ENCODE measurements at places on chromosomes 12 and 14.
A peak's percentile ranks its signal among the peaks of the same experiment; 100 is the strongest.

DNA sequence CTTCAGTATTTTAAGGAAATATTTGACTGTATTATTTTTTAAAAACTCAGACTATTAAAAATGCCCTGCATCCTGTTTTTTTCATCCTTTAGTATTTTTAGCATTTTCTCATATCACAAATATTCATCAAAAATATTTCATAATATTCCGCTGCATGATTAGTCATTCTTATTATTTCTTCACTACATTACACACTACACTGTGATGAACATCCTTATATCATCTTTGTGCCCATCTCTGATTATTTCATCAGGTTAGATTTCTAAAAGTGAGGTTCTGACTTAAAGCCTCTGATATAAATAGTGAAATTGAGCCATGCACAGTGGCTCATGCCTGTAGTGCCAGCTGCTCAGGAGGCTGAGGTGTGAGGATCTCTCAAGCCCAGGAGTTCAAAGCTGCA is 8.1 kb downstream of the COCH start:
- no peak for DNase-seq

DNA sequence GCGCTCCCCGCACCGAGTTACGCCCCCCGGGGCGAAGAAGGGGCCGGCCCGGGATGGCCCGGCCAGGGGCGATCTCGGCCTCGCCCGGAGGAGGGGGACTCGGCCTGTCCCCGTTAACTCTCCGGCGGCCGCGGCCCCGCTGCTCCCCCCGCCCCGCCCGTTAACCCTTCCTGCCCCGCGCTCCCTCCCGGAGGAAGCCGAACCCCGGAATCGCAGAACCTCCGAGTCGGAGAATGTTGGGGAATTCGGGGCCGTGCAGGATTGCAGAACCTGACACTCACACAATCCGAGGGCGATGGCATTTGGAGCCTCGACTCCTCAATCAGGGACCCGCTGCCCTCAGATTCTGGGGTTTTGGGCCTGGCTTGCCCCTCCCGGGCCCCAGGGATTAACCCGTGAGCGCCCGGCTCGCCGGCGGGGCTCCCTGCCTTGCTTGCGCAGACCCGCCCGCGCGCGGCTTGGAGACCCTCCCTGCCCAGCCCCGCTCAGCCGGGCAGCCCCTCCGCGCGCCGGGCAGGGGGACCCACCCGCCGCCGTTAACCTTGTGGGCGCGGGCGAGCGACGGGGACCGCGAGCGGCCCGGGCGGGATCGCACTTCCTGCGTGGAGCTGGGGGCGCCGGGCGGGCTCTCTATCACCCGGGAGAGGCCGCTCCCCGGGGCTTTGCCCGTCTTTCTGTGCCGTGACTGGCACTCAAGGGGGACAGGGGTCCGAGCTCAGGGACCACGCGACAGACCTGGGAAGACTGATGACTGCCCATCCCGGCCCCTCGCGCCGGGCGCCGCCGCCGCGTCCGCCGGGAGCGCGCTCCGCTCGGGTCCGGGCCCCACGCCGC is 18.8 kb downstream of the BEGAIN start:
- no peak for DNase-seq

- peak; percentile 54 for DNase-seq
Observed at GRCh38 chr14:93967637-93968250, 8.6 kb downstream of the ASB2 start.

DNA sequence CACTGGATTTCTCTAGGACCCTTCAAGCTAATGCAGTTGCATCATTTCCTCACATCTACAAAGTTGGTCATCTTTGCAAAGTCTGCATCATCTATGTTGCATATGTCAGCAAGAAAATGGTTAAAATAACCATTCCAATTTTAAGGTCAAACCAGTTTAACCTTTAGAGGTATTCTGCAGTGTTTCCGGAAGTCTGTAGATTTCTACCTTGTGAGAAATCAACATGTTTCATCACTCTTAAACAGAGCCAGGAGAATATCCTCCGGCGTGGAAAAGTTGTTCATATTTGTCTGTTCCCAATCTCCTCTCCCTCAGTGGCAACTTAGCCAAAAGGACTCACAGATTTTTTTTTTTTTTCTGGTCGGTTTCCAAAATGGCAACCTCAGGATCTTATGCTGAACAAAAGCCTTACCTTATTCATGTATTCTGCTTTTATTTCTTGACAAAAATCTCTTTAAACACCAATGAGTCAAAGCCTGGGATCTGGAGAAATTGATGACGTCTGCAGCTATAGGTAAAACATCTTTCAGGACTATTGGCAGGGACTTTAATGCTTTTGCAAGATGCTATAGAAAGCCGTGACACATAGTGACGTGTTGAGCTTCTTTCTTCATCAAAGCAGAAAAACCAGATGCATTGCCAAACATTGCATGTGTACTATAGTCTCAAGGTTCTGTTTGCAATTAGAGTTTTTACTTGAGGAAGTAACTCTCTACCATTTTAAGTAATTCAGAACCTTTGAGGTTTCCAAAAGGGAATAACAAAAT is 16.0 kb upstream of the CDK17 start:
- no peak for DNase-seq

DNA sequence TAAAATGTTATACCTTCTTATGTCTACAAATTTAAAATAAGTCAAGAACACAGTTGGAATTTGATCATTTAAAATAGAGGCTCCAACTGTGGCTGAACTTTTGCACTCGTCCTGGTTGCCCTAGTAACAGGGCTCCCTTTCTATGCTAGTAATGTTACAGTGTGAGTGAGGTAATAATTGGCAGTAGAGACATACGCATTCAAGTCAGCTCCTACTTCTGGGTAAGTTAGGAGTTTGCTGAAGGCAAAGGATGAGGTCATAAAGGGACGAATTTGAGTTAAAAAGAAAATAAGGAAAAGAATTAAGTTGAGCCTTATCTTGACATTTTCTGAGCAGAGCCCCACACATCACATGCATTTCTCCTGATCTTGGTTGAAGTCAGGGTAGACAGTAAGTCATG is 129.1 kb downstream of the TMEM117 start:
- DNase-seq: no peak

- DNase-seq: no peak
Observed at GRCh38 chr12:124397399-124397679, 102.4 kb downstream of the RFLNA start.

- peak; percentile 61 for DNase-seq
Observed at GRCh38 chr12:6620137-6620884, 13.1 kb upstream of the CHD4 start.

- DNase-seq: no peak
Observed at GRCh38 chr12:41288142-41288811, 100.2 kb downstream of the PDZRN4 start.

DNA sequence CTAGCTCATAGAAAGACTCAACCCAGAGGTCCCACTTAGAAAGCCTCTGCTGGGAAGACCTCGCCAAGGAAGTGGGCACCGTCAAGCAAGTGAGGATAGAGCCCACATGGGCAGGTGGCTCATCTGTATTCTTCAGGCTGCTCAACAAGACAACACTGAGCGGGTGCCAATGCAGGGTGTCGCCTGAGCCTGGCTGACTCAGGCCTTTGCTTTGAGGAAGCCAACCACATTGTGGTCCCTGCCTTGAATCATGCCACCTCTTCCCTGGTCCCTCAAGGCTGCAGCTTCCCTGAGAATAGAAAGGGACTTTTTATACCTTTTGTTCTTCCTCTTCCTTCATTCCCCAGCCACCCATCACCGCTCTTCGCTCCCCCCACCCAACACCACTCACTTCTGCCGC is 2.1 kb upstream of the RNASE13 start:
- no peak for DNase-seq

DNA sequence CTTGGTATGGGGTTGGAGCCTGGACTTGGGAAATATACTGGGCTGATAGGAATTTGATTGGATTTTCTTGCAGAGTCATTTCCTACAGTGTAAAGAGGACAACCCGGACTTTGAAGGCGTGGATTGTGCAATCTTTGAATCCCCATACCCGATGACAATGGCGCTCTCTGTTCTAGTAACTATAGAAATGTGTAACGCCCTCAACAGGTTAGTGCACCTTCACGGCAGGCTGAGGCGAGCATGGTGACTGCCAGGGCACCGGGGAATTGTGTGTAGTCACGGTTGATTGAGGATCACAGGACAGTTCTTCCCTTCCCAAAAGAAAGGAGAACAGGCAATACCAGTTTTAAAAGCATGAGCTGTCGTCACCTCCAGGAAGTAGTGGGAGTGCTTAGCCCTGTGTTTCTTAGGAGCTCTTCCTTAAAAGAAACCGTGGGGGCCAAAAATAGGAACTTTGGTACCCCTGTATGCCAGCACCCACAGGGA is 58.3 kb downstream of the ANAPC7 start:
- no peak for DNase-seq

- no peak for DNase-seq
Observed at GRCh38 chr14:45742187-45742586, 489.2 kb upstream of the MIS18BP1 start.

DNA sequence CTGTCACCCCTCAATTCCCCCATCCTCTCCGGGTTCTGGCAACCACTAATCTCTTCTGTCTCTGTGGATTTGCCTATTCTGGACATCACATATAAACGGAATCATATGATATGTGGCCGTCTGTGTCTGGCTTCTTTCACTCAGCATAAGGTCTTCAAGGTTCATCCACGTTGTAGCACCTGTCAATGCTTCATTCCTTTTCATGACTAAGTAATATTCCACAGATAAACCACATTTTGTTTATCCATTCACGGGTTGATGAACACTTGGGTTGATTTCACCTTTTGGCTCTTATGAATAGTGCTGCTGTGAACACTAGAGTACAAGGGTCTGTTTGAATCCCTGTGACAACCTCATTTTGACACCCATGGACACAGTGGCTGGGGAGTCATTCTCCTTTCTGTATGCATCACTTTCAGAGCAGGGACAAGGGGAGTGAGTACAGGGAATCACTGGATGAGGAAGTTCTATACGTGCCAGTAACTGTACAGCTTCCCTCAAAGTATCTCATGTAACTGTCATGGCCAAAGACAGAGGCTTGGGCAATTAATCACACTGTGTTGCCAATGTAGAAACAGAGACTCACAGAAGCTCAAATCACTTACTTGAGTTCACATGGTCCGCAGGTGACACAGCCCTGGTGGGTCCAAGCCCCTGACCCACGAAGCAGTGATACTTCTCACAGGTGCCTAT is 10.9 kb upstream of the TESC start:
- DNase-seq: no peak

- no peak for DNase-seq
Observed at GRCh38 chr14:77240336-77240915, 30.6 kb downstream of the NGB start.

DNA sequence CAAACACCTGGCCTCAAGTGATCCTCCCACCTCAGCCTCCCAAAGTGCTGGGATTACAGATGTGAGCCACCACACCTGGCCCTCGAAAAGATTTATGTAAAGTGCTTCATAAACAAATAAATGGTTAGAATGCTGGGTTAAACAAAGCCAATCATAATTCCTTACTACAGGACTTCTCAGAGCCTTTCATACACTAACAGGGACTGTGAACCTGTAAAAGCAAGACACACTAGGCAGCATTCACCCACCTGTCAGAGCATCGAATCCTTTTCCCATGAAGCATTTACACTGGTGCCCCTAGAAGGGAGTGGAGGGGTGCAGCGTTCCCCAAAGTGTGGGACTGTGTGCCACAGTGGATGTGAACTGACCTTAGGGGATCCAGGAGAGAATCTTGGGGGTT is 29.5 kb downstream of the TRPV4 start:
- DNase-seq: no peak

GRCh38 chr12:77919450-77919849 is 88.8 kb downstream of the NAV3 start:
- DNase-seq: no peak

GRCh38 chr14:80269353-80269925 is 58.1 kb upstream of the DIO2 start:
- DNase-seq: no peak

DNA sequence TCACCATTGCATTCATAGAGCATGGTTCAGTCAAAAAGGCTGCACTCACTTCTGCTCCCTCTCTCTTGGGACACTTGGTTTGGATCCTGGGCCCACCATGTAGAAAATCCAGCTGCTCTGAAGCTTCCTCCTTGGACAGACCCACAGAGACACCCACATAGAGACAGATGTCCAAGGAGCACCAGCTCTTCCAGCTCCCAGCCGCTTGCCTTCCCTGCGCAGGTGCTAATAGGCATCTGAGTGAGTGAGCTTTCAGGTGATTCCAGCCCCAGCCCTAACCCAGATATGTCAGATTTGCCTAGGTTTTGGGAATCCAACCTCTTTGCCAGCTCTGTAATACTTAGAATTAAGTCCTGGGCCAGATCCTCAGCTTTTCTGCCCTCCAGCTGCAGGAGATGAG is 38.6 kb downstream of the DLK1 start:
- DNase-seq: no peak

GRCh38 chr12:52054231-52054832 is 3.1 kb downstream of the NR4A1 start:
- no peak for DNase-seq

- DNase-seq: no peak
Observed at GRCh38 chr14:99322731-99323599, 51.0 kb upstream of the BCL11B start.

DNA sequence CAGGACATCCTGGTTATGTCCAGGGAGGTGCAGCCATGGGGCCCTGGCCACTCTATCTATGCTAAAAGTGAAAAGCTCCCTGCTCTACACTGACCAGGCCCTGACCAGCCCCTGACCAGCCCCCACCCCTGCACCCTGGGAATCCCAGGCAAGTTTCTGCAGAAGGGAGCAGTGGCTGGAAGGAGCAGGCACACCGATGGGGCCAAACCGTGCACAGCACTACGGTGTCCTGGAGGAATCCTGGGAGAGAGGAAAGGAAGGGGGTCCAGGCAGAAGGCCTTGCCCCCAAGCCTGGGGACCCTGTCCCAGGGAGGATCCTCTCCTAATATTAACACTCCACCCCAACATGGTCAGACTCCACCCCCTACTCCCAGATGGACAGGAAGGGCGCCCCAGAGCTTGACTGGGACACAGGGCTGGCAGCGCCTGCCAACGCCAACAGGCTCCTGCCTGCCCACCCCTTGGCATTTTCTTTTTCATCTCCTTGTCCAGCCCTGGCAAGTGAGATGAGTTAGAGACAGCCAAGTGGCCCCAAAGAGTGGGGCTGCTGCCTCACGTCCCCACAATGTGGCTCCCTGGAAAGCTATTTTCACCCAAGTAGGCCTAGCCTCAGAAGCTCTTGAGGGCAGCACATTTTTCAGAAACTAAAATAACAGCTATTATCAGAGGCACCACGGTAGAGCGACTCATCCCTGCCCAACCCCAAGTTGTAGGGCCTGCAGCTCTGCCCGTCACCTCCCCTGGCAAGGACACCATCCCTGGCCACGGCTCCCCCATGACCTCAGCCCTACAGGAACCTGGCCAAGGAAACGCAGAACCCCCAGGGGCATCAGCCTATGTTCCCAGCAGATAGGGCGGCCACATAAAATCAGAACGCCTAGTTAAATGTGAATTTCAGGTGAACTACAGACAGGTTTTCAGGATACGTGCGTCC is 82.6 kb downstream of the SCARB1 start:
- no peak for DNase-seq

GRCh38 chr14:21233457-21234076 is 35.7 kb downstream of the HNRNPC start:
- no peak for DNase-seq

DNA sequence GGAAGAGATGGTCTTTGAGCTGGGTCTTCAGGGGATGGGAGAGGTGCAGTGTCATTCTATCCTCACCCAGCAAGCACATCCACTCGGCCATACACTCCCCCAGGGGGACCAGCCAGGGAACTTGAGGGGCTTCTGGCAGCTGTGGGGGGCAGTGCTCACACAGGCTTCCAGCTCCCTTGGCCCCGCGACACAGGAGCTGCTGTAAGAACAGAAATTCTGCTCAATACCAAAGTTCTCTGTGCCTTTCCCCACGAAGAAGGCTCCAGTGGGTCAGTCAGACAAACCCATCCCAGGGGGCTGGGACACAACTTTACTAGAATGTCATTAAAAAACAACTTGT is 289.1 kb upstream of the RTL1 start:
- no peak for DNase-seq

All from CD4-positive, alpha-beta T cell treated with Interferon gamma for 1 hour (primary cell).